NCI-H345 (cell line): ENCODE measurements at places on chromosomes 5 and 9.
A peak's percentile ranks its signal among the peaks of the same experiment; 100 is the strongest.

DNA sequence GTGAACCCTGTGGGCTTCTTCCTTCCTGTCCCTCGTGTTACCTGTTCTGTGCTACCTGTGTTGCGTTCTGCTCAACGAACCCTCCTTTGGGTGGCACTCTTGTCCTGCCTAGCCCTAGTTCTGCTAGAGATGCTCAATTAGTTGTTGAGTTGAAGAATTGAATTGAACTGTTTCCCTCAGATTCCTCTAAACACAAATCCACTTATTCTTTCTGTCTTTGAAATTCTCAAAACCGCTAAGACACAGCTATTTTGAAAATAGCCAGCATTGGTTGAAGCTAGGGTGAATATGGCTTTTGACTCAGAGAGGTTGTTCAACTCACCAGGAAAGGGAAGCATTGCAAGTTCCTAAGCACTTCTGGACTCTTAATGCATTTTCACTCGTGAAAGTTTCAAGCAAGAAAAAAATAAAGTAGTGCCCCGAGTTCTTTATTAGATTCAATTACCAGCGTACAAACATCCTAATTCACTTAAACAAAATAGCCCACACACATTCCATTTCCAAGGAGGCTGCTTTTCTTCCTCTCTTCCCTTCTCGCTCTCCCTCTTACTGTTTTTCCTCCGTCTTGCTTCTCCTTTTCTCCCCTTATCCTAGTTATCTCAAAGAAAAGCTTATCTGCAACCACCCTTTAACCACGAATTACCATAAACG is 642 bp upstream of the ITGA1 start:
- peak; percentile 46 for DNase-seq

GRCh38 chr9:90029386-90029785 is 424.6 kb downstream of the GADD45G start:
- DNase-seq, result no peak

- peak; percentile 72 for DNase-seq
Observed at GRCh38 chr9:14693251-14693861, at the start of gene ZDHHC21. Gene ZDHHC21 (minus strand): TSS chr9:14693432. CDS start chr9:14674340, 19,092 bp downstream.

DNA sequence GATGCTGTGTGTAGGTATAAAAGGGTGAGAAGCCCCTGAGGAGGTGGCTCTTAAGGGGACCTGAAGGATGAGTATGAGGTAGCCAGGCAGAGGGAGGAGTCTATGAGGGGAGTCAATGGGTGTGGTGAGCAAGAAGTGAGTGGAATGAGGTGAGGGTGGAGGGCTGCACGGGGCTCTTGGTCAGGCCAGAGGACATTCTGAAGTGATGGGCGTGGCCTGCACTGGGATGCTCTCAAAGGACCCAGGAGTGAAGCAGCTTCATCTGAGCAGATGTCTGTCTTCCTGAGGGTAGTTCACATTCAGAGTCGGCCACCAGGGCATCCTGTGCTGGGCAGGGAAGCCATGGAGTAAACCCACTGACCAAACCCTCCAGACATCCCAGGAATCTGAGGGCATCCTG is 45.1 kb upstream of the SAP30L start:
- DNase-seq, result no peak
